RWPE1 (cell line): ENCODE measurements at places on chromosomes 5 and 9.

DNA sequence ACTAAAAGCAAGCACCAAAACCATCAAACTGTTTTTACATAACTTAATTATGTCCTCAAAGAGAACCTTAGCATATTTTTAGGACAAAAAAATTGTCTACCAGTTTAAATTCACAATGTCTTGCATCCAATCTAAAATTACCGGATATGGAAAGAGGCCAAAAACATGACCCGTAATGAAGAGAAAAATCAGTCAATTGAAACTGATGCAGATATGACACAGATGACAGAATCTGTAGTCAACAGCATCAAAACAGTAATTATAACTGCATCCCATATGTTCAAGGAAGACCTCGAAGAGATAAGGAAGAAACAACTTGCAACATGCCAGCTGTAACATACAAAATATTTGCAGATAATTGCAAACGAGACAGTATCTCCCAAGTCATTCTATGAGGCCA, 473.2 kb downstream of the SEMA5A start:
- DNase-seq: no peak

GRCh38 chr5:2752821-2753439, 1.5 kb upstream of the IRX2 start:
- DNase-seq: no peak

DNA sequence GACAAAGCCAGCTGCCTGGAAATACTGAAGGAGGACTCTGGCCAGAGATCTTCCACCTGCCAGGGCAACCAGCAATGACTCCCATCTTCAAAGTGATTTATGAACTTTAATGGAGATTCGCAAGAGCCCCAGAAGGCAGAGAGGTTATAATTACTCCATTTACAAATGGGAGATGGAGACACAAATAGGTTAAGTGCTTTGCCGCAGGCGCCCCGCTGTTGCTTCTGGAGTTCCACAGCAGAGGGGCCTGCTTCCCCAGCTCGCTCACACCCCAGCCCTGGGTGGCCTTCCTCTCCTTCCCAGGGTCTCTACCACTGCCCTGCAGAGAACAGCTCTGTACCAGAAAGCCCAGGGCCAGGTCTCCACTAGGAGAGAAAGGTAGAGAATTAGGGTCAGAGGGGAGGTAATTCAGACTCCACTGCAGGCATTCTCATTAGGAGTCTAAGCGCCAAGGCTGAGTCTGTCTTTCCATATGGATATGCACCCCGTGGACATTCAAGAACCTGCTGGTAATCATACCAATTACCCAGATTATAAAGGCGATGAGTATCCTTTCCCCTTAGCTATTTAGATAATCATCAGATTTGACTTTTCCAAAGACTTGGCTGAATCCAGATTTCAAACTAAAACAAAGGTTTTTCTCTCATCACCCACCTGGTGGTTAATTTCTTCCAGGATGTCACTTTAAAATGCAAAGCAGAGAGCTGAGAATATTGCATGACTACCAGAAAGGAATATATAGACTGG, 157.6 kb upstream of the TUT7 start:
- DNase-seq: no peak

GRCh38 chr9:15735083-15735857, 182.4 kb downstream of the CCDC171 start:
- peak; percentile 83 for DNase-seq

- DNase-seq: no peak
Measured at GRCh38 chr5:10768328-10768899, 7.4 kb upstream of the DAP start.

DNA sequence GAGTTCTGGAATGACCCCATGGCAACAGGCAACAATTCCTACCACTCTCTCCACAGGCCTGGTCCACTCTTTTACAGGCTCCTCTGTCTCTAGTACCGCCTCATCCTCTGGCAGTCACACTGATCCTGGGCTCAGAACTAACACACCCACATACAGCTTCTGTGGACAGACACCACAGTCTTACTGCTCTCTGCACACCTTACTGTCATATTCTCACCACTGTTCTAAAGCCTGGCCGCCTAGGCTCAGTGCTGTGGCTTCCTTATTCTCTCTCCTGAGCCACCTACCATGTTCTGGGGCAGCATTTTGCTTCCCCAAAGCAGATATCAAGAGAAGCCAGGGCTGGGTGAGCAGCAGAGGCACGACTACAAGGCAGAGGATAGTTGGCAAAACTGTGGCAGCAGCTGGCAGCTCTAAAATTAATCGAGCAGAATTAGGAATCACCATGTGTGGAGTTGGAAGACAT, 14.8 kb downstream of the REEP5 start:
- DNase-seq: no peak

GRCh38 chr5:143235423-143235822, 168.1 kb downstream of the NR3C1 start:
- peak; percentile 99 for DNase-seq

DNA sequence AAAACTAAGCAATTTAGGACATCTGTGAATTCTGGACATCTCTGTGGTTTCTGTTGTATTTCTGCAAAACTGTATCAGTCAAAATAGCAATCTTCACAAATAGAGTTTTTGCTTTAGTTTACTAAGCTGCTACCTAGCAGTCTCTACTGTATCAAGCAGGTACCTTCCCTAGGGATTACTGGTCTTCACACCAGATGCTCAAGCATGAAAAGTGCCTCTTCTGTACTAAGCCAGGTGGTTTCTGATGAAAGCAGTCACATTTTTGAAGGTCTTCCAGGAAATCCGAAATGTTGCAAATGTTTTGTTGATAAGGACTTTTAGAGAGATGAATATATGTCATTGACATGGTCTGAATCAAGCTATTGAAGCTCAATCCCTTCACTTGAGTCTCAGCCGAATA, 540.0 kb downstream of the KCTD16 start:
- DNase-seq: no peak

- peak; percentile 85 for DNase-seq
Measured at GRCh38 chr5:153900703-153901395, 137.9 kb downstream of the FAM114A2 start.

- DNase-seq: no peak
Measured at GRCh38 chr9:96294159-96294545, 7.8 kb downstream of the HSD17B3 start.

GRCh38 chr5:173790177-173790719, 97.9 kb upstream of the CPEB4 start:
- no peak for DNase-seq

DNA sequence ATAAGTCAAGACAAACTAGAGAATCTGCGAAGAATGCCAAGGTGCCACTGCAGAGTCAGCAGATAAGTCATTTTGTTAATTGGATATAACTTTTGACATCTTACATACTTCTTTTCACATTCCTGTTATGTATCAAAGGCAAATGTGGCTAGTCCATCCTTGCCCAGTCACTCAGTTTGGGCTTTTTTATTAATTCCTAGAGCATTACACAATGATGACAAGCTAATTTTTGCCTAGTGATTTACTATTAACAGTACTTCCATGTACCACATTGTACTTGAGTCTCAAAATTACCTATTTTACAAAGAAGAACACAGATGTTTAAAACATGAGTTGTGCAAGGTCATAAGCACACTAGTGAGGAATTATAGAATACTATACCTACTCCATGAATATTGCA, 680.8 kb downstream of the DNAH5 start:
- DNase-seq: no peak

DNA sequence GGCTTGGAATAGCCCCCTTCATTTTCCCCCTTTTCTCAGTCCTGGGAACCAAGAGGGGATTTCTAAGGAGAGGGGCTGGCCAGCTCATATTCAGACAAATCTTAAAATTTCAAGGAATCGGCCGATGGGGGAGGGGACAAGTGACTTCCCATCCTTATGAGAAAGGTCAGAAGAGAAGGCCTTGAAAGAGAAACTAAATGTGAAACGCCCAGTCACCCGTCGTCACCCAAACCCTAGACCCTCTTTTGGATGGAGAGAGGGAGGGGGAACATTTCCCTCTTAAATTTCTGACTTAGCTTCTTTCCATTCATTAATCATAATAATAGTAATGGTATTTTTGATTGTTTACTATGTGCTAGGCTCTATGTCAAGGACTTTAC, 850 bp upstream of the CCL19 start:
- no peak for DNase-seq

- no peak for DNase-seq
Measured at GRCh38 chr9:94577036-94577435, 16.6 kb downstream of the FBP2 start.

DNA sequence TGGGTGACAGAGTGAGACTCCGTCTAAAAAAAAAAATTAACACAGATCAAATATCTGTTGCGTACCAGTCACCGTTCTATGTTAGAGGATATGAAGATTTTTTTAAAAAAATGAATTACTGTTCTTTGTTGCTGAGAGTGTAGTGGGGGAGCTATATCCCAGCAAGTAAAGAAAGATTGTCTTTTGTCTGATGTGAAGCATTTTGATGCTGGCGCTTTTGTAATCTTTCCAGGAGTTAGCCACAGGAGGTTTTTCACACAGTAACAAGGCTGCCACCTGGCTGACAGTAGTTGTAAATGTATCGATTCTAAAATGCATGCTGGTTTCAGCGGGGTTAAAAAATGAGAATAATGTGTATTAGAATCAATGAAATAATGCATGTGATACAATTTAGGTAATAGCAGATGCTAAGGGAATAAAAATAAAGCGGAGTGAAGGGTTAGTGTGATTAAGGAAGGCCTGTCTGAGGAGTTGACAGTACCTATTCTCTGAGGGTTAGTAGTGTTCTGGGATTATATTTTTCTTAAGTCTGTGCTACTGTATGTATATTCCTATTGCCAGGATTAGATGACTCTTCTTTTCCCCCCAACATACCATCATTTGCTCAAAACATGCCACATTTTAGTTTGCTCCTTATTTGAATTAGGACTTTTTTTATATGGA, 3.4 kb downstream of the LMNB1 start:
- DNase-seq: peak; percentile 59

DNA sequence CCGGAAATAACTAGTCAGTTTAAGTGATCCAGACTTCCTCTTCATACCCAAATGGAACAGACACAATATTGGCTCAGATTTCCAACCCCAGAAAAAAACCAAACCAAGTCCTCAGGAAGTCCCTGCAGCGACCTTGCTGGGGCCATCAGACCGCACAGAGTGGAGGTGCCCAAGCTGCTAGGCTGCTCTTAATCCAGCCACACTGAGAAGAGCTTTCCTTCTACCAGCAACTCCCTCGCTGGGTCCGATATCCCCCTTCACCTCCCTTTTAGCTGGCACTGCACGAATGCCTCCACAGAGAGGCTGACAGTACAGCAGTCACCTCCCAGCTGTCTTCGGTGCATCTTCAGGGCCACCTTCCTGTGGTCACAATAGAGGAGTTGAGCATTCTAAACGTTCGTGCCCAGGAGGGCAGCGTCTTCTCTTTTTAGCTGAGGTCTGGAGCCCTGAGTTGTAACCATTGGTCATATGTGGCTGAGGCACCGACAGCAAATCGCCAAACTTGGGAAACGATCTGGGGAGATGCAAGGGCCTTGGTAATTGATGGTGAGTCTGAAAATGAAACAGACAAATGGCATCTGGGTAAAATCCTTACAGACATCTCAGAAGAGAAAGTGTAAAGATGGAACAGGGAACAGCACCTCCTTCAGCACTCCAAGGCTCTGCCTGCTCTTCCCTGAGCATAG, 5.7 kb downstream of the NAIF1 start:
- DNase-seq: no peak

DNA sequence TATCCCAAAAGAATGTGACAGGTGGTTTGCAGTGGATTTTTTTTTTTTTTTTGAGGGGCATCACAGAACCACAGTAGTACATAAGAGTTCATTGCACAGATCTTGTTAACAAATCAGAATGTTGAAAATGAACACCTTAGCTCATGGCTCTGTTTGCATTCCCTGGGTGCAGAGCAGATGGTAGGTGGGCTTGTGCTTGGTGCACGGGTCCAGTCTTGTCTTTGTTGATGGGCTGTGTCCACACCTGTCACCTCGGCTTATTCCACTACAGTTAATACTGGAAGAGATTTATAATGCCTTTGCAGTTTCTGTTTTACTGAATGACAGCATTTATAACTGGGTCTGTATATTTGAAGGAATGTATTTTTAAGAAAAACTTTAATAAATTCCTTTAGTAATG, 146.6 kb downstream of the KDM4C start:
- DNase-seq: no peak

DNA sequence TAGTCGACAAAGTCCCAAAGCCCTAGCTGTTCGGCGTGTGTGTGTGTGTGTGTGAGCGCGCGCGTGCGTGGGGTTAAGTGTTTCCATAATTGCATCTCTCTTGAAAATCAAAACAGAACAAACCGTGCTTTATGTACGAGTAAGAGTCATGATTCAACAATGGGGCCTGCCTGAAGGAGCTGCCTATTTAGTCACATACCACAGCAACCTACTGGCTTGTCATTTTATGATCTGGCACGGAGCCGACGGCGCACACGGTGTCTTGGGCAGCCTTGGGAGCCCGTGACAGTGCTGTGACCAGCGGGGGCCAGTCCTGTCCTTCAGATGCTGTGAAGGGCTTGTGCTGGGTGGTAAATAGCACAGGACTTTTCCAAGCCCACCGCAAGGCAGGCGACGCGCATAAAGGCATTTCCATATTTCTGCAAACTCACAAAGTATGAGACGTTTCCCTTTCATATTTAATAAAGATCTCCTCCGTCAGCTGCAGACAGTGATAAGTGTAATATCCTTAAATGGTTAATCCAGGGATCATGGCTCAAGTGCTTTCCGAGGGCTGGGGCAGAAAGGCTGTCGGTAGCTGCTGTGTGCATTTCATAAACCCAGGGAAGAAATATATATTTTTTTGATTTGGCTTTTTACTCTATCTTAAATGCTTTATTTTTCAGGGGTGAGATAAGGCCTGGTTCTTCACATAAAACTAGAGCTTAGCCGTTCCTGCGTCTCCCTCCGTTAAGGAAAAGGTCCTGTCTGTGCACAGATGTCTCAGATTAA, 270.2 kb upstream of the IRX1 start:
- DNase-seq: no peak

GRCh38 chr9:95819636-95820035, 55.9 kb upstream of the ERCC6L2 start:
- no peak for DNase-seq

DNA sequence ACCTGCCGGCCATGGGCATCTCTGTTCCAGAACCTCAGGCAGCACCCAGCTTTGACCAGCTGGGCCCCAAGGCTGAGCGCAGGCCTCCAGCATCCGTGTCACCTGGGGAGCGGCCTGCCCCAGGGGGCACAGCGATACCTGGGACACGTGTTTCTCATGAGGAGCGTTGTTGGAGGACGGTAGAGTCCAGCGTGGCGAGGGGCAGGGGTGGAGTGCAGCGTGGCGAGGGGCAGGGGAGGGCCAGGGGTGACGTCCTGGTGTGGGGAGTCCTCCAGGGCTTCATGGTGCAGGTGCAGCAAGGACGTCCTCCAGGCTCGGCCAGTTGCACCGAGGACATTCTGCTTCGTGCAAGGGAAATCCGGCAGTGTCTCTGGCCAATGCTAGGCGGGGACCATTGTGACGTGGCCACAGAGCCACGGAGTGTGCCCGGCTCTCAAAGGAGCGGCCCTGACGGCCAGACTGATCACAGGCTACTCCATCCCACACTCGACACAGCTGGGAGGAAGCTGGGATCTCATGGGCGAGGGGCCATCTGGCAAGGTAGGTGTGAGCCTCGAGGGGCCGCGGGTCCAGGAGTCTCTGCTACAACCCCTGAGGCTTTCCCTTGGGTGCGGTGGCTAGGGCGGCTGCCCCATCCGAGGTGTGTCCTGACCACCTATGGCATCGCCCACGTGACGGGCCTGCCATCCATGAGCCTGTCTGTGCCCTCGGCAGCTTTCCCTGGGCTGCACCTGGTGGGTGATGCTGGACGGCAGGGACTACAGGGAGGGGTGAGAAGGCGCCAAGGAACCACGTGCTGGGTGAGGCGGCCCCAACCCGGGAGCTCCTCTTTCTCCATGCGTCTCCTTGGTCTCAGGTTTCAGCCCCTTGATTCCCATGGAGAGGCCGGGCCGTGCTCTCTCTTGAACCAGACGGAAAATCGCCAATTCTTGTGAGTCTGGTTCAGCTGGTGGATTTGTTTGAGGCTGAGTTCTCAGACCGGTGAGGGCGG, 33.8 kb downstream of the SLC9A3 start:
- DNase-seq: no peak
